ENCODE measurements at places on chromosomes 16 and 17.
A peak's percentile ranks its signal among the peaks of the same experiment; 100 is the strongest.

GRCh38 chr16:1175566-1176279 is 22.8 kb downstream of the CACNA1H start:
- DNase-seq, result no peak

DNA sequence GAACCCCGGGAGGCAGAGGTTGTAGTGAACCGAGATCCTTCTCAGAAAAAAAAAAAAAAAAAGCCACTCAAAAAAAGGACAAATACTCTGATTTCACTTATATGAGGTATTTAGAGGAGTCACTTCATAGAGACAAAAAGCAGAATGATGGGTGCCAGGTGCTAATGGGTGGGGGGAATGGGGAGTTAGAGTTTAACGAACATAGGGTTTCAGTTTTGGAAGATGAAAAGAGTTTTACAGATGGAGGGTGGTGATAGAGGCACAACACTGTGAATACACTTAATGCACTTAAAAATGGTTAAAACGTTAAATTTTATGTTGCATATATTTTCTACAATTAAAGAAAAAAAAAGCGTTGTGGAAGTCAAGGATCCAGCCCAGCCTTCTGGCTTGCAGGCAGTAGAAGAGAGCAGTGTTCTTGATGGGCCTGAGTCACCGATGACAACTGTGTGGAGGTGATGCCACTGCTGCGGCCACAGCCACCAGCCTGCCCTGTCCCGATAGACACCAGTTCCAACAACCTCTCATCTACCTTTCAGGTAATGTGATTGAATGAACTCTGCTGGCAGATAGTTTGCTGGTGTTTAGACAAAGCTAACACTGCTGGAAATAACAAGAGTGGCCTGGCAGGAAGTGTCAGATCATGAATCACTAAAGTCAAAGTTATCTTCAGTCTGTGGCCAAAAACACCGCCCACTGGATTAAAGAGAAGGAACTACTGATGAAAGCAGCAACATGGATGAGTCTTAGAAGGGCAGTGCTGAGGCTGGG is 49.9 kb upstream of the COX10 start:
- DNase-seq, result no peak

GRCh38 chr17:77036841-77037381 is 103.9 kb upstream of the SEC14L1 start:
- no peak for DNase-seq

GRCh38 chr17:69534235-69534621 is 119.7 kb downstream of the MAP2K6 start:
- DNase-seq, result no peak

DNA sequence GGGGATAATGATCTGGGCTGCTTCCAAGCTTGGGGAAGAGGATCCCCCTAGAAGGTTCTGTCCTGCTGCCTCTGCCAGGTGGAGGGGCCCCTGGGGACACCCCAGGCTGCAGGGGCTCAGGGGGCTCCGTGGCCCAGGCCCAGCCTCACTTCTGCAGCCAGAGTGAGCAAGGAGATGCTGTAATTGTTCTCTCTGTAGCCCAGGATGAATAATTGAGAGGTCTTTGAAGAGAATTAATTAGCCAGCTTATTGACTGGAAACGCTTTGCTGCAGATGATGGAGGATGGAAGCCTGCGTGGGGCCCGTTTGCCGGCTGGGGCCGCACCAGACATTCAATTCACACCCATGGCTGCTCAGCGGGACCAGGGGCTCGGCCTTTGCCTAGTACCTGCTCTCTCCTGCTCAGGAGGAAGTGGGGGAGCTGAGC is 38.5 kb downstream of the TMEM235 start:
- no peak for DNase-seq

- DNase-seq, result no peak
Measured at GRCh38 chr17:17236295-17237025, 508 bp downstream of the FLCN start.

GRCh38 chr17:45960311-45960710 is 38.7 kb upstream of the STH start:
- DNase-seq, result no peak

GRCh38 chr17:14381606-14382005 is 80.7 kb downstream of the HS3ST3B1 start:
- no peak for DNase-seq

GRCh38 chr16:56424791-56425438 is 430 bp downstream of the AMFR start:
- DNase-seq, result no peak

DNA sequence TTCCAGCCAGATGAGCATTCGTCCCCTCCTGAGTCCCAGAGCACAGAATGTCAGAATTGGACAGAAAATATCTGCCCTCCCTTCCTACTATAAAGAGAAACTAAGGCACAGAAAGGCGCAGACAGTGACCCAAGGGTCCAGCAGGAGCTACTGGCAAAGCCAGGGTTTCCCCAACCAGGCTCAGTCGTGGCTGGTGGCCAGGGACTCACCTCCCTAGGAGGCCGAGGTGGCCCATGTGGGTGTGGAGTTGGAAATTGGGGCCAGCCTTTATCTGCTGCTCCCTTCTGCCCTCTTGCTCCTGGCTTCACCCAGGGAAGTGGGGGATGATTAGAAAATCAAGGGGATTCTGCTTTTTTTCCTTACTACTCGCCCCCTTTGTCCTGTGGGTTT is 1.1 kb downstream of the DRC7 start:
- no peak for DNase-seq

DNA sequence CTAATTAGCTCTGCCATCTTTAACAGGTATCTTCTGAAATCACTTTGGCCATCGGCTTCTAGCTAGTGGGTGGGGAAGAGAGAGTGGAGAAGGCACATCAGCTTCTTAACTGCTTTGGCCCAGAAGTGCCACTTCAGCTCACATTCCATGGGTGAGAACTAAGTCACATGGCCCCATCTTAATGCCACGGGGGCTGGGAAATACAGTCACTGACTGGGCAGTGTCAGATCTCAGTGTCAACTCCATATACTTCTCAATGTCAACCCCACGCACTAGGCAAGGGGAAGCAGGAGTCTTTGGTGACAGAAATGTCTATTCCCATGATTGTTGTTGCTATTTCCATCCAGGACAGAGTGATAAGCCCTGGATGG is 29.4 kb downstream of the CCR7 start:
- DNase-seq, result no peak

- no peak for DNase-seq
Measured at GRCh38 chr16:86292171-86292775, 218.1 kb upstream of the FOXF1 start.

- DNase-seq, result no peak
Measured at GRCh38 chr17:83037874-83038165, 41.6 kb upstream of the METRNL start.

GRCh38 chr17:28536532-28537218 is 15.7 kb downstream of the UNC119 start:
- no peak for DNase-seq

DNA sequence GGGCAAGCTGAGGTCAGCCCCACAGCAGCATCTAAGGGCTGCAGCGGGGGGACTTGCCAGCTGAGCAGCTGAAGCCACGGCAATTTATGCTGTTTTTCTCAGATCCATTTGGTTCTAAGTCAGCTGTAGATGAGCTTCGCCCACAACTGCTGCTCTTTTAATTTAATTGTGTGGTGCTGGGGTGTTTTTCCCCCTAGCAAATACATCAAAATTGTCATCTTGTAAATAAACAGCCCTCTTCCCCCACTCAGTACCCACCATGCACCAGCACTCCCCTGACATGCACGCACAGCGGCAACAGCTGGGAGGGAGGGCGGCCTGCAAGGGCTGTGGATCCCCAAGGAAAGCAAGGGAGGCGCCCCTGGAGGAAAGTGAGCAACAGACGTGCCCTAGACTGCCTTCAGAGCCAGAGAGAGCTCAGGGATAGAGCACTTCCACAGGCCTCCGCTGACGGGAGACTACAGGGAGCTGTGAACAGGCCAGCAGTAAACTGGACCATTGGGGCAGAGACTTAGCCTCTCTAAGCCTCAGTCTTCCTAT is 149.5 kb downstream of the TMEM132E start:
- no peak for DNase-seq

DNA sequence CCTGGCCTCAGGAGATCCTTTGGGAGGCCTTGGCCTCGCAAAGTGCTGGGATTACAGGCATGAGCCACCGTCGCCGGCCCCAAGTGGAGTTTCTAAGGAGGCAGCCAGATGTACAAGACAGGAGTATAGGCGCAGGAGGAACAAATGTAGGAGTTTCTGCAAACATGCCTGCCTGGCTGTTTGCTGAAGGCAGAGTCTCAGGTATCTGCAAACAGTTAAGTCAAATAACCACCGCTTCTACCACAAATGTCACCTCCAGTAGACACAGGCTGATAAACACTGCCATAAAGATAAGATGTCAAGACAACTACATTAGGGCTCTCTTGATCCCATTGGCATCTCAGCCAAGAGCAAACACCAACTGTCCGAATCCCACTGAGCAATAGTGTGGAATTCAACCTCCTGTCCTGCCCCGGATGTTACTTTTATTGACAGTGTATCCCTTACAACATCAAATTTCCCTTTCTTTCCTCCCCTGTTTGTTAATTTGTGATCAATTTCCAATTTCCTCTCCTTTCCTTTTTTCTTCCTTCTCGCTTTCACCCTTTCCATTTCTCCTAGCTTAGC is 5.6 kb upstream of the COG1 start:
- no peak for DNase-seq

- DNase-seq, result no peak
Measured at GRCh38 chr16:53817812-53818550, 114.0 kb downstream of the FTO start.

- DNase-seq, result no peak
Measured at GRCh38 chr17:29021226-29021625, 15.4 kb upstream of the SEZ6 start.

DNA sequence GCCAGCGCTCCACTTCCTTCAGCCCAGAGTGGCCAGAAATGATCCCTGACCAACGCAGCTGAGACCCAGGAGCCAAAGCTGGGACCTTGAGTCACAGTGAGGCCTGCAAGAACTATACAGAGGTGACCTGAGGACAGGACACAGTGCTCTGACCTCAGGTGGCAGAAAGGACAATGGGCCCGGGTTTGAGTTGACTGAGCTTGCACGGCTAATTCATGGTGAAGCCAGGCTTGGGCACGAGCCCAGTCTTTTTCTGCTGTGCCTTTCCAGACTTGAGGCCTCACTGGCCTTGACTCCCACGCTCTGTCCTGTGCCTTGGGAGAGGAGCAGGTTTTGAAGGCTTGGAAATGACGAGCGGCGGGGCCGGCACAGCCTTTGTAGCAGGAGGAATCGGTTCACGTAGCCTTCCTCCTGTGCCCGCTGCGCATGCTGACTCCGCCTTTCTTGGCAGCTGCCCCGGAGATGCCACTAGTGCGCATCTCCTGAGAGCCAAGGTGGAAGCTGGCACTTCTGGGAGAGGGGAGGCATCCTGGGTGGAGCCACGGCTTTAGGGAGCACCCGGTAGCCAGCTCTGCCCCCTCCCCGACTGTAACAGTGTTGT is 34.9 kb downstream of the NDEL1 start:
- no peak for DNase-seq

- no peak for DNase-seq
Measured at GRCh38 chr16:15983898-15984297, 34.5 kb downstream of the ABCC1 start.

DNA sequence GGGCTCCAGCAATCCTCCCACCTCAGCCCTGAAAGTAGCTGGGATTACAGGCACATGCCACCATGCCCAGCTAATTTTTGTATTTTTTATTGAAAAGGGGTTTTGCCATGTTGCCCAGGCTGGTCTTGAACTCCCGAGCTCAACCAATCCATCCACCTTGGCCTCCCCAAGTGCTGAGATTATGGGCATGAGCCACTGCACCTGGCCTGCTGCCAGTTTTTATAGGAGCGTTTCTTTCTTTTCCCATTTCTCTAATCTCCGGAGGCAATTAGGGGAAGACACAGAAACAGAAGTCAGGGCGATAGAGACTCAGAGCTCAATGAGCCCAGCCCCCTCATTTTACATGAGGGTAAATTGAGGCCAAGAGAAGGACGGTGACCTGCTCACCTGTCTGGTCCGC is 10.4 kb downstream of the MGAT5B start:
- no peak for DNase-seq

DNA sequence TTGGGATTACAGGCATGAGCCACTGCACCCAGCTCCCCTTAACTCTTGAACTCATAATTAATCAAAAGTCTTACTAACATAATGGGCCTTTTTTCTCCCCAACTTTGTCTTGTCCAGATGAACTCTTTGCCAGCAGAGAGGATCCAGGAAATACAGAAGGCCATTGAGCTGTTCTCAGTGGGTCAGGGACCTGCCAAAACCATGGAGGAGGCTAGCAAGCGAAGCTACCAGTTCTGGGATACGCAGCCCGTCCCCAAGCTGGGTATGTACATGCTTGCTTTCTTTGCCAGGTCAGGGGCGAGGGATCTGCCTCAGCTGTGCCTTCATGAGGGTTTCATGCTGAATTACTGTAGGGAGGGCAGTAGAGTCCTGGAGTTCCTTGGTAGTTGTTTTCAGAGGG is 25.3 kb downstream of the NMT1 start:
- no peak for DNase-seq

DNA sequence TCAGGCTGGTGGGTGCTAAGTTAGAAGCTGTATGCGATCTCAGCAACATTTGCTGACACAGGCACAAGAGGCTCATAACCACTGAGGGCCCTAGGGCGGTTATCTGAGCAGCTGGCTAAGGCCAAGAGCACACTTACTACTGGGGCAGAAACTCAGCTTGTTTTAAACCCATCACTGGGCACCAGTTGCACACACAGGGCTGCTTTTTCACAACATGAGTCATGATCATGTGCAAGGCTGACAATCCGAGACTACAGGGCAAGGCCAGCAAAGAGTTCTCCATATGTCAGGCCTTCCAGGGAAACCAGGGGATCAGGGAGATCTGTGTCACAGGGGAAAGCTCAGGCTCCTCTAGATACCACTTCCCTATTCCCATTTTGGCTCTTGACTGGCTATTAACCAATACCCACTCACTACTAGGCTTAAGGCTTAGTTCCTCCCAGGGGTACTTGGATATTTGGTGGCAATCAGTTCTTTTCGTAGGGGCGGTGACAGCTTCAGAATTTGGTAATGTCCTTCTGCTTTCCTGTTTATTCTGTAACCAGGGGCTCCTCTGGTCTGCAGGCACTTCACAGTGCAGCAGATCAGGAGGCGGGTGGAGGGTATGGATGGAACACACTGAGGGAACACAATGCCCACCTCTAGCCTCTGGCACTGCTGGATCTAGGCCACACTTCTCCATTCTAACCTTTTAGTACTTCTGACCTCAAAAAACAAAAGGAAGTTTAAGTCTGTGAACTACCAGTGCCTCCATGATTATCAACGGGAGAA is 44.9 kb upstream of the ERN1 start:
- DNase-seq, result no peak

DNA sequence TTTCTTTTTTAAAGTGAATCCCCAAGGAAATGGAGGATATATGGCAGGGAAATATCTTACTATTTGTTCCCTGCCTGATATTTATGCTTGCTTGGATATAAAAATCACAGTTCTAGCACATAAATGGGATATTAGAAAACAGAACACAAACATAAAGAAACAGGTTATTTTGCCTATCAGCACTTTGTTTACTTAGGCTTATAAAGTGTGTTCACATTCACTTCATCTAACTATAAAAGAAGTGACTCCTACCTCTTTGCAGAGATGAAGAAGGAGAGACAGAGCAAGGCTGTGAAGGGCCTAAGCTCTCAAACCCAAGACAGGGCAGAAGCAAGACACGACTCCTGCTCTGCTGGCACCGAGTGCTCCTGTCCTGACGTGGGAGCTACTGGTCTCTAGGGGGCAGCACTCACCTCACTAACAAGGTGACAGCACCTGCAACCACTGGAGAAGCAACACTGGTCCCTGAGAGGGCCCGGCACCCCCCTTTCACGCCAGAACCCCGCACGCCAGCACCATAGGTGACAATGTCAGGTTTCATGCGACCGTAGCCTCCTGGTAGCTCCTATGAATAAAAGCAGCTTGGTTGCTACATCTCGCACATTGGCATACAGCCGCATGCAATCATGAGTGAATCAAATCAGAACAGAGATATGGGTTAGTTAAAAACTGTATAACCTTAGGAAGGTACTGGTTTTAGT is 32.0 kb downstream of the MBTPS1 start:
- peak; percentile 32 for DNase-seq
